ENCODE measurements at places on chromosomes 7 and 10.

GRCh38 chr7:43570688-43571365 is 12.1 kb upstream of the STK17A start:
- peak; percentile 65 for DNase-seq

DNA sequence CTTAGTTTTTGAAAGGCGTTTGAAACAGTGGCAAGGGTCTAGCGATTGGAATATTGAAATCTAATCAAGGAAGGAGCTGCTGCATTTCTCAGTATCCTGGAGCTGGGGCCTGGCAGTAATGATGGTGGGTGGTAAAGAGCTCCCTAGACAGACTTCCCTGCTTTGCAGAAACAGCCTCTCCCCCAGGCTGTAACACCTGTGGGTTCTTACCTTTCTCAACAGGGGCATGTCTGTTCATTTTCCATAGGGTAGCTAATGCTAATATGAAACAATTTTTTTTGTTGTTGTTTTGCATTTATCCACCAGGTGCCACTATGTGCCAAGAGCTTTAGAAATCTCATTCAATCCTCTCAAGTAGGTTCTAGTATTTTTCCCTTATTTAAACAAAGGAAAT is 345.5 kb downstream of the REEP3 start:
- peak; percentile 16 for DNase-seq

DNA sequence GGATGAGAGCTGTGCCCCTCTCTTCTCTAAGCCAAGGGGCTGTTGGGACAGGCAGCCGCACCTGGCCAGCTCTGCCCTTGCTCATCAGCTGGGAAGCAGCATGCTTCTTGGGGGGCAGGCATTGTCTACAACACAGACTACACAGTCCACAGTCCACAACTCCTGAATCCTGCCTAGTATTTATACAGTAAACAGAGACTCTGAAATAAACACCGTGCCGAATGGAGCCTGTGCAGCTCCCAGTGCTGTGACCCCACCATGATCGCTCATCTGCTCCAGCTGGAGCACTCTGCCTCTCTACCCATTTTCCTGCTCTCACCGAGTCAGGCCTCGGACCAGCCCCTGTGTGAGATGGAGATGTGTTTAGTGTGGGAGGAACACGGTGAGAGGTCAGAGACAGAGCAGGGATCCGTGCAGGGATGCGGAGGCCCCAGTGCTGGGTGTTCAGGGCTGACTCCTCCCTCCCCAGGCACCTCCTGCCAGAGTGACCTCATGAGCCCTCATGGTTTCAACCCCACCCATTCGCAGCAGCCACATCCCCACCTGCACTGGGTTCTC is 608.0 kb downstream of the DNAJB6 start:
- no peak for DNase-seq

DNA sequence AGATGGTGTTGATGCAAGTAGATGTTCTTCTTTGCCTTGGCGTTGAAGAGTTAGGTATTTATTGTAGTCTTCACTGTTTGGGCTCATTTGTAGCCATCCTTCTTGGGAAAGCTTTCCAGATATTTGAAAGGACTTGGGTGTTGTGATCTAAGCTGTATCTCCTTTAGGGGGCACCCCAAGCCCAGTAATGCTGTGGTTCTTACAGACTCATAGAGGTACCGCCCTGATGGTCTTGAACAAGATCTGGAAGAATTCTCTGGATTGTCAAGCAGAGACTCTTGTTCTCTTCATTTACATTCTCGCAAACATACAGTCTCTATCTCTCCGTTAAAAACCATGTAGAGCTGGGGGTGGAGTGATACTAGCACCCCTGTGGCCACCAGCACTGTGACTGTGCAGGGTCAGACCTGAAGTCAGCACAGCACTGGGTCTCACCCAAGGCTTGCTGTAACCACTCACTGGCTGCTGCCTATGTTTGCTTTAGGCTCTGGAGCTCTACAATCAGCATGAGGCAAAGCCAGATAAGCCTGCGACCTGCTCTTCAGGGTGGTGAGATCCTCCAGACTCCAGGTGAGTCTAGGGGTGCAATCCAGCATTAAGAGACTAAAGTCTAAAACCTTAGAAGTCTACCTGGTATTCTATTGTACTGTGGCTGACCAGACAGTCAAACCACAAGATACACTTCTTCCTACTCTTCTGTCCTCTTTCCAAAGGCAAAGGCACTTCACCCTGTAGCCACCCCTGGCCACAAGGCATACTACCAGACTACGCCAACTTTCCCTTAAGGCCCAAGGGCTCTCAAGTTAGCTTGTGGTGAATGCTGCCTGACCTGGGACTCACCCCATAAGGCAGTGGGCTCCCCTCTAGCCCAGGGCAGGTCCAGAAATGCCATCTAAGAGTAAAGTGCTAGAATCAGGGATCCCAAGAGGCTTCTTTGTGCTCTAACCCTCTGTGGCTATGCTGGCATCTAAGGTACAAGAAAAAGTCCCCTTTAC is 209.7 kb upstream of the TMEM196 start:
- DNase-seq = peak; percentile 45

- no peak for DNase-seq
Measured at GRCh38 chr7:128827248-128827958, 2.8 kb upstream of the FLNC start.

DNA sequence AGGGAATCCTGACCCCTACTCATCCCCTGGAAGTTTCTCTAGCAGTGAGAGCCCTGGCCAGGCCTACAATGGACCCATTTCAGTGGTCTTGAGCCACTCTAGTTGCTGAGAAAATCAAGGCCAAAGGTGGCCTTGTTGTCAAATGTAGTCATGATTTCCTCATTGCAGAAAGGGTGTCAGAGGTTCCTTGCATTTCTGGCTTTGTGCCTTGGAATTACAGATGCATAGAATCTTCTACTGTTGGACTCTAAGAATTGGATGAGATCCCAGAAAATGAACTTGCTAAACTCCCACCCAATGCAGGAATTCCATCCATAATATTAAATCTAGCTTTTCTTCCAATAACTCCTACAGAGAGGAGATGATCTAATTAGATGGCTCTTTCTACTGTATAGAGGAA is 12.2 kb downstream of the CPA2 start:
- peak; percentile 27 for DNase-seq

DNA sequence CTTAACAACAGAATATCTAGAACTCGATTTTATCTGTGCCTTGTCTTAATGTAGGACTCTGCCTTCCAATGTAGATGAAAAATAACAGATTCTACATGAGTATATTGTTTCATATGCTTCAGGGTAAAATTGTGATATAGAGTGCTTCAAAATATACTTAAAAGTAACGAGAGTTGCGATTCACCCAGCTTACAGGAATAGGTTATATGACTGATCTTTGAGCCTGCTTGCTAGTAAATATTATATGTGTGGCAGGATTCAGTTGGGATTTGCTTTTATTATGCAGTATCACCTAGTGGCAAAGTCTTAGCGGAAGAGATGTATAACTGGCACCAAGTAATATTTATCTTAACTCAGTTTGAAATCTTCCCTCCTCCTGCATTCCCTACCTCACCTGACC is 183.3 kb downstream of the SEMA3E start:
- no peak for DNase-seq

DNA sequence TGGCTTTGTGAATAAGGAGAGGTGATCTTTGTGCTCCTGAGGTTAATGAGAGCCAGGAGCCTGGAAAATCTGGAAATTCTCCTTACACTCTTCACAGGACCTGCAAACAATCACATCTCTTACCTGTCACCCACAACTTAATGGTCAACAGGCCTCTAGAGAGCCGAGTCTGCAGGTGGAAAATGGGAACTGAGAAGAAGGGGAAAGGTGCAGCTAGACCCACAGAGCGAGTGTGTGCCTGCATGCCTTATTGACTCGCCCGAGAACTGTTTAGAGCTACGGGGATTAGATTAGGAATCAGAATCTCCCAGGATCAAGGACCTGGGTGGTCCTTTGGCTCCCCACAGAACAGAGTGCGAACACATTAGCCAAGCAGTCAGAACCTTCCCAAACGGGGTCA is 329.6 kb downstream of the PTEN start:
- DNase-seq = no peak

DNA sequence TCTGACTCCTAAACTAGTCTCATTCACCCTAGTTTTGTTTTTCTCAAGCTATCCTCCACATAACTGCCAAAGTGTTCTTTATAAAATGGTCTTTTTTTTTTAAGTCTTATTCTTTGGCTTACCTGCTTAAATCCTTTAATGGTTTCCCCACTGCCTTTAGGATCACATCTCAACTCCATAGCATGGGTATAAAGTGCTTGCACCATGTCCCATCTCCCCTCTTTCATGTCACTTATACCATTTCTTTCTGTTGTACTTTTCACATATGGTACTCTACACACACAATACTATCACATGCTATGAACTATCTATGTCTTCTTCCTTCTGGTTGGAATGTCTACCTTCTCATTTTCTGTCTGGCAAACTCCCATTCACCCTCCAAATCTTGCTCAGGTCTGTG is 5.1 kb downstream of the MTPAP start:
- no peak for DNase-seq

DNA sequence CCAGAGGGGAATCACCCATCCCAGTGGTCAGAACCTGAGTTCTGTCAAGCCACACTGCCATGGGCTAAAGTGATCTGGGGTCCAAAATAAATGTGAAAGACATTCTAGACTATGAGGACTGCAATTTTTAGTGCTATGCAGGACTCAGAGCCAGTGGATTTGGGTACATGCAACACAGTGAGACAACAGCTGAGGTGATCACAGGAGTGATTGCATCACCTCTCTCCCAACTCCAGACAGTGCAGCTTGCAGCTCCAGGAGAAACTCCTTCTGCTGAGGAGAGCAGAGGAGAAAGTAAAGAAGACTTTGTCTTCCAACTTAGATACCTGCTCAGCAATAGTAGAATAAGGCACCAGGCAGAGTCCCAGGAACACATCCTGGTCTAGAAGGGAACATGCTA is 682.0 kb upstream of the POT1 start:
- DNase-seq = no peak

DNA sequence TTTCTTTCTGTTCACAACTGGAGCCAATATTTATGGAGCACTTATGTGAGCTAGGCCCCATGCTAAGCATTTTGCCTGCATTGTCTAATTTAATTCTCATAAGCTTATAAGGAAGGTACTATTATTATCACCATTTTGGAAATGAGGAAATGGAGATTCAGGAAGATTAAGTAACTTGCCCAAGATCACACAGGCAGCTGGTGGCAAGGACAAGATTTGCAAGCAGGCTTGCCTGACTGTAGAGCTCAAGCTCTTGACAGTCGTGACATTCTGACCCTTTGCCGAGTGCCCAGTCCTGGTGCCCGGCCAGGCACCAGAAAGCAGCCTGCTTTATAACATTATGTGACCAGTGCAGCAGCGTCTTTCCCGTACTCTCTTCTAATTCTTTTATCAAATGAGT is 38.2 kb downstream of the WNT2 start:
- DNase-seq = no peak

GRCh38 chr7:17176371-17177032 is 122.0 kb upstream of the AHR start:
- DNase-seq = no peak

GRCh38 chr7:24939416-24939815 is 40.6 kb downstream of the OSBPL3 start:
- no peak for DNase-seq

GRCh38 chr7:34486371-34486770 is 171.6 kb upstream of the NPSR1 start:
- no peak for DNase-seq

- DNase-seq = no peak
Measured at GRCh38 chr10:804191-804781, 114.8 kb upstream of the DIP2C start.

DNA sequence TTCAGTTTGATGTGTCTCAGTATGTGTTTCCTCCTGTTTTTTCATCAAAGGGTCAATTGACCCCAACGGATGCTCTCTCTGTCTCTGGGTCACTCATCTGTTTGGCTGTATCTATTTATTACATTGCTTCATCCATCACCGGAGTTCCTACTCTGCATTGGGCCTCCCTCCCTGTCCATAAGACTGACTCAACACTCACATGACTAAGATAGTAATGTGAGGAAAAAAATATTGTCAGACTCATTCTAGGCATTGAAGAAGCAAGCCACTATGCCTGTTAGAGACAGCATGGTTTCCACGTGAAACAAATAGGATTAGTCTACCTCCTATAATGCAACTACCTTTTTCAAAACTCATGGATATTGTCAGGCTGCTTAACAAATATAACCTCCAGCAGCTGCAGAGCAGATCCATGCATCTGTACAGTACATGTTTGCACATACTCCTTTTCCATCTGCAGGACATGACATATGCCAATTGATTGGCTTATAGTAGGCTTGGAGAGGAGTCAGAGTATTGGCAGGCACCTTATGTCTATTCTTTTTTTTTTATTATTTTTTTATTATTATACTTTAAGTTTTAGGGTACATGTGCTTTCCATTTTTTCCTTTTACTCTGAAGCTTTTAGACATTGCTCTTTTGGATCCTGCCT is 275.2 kb downstream of the LRRTM3 start:
- no peak for DNase-seq

DNA sequence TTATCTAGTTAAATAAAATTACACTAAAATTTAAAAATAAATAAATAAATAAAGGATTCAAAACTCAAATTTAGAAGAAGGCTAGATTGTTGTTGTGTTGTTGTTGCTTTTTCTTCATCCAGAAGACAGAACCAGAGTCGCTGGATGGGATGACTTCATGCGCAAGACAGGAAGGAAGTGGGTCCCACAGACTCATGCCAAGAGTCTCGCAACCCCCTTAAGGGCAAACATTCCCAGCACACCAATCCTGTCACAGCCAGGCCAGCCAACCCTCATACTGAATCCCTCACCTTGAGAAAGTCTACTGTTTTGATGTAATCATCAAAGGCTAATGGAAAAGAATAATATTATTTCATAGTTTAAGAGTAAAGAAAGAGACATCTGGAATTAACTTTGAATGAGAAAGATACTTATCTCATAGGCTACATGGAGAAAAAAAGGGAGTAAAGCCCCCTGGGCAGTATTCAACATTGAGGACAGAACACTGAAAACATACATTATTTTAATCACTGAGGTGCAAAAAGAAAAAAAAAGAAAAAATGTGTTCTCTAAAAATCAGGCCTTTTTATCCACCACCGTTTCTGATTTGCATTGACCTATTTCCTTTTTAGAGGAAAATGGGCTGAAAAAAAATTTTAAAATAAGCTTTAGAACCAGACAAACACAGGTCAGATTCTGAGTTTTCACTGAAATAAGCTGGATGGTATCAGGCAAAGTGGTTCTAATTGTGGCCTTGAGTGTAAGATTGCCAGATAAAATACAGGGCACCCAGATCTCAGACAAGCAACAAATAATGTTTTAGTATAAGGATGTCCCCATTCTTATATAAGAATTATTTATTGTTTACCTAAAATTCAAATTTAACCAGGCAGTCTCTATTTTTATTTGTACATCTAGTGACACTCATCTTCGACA is 826.5 kb downstream of the TNS3 start:
- no peak for DNase-seq

- no peak for DNase-seq
Measured at GRCh38 chr7:132275416-132276233, 300.6 kb downstream of the PLXNA4 start.

DNA sequence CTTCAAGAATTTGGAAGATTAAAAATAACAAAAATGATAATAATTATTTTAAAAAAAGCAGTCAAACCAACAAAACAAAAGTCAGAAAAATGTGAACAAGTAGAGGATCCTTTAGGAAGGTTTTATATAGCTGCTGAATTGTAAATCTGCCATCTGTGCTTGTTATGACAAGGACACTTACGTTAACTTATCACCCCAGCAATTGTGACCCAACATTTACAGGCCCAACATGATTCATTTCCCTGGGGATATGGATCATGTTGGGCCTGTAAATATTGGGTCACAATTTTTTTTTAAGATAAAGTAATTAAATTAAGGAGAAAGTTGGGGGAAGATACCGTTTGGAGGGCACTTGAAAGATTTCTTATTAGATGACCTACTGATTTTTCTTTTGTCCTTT is 261.4 kb upstream of the HABP2 start:
- no peak for DNase-seq
